Chondrocyte (in vitro differentiated cells): ENCODE measurements at places on chromosomes 5 and 9. TPM values are rescaled to one million over a fixed set of nuclear protein-coding genes. Genes with fewer than 3 reads are reported as not detected.

- DNase-seq = no peak
- H3K4me1 ChIP-seq = peaks cover 26% of the 10 kb centered on the region
- H3K4me3 ChIP-seq = no peak overlapping the region
Observed at GRCh38 chr9:3900673-3901318, 375.0 kb upstream of the RFX3 start.

- peaks cover 16% of the 10 kb centered on the region for H3K4me1 ChIP-seq
- no peak for DNase-seq
- H3K27ac ChIP-seq = no peak overlapping the region
- no peak overlapping the region for H3K4me3 ChIP-seq
Observed at GRCh38 chr5:55411876-55412275, 104.1 kb downstream of the MTREX start.

- peaks cover 6% of the 10 kb centered on the region for H3K27me3 ChIP-seq
- no peak overlapping the region for H3K27ac ChIP-seq
- no peak for DNase-seq
- H3K4me3 ChIP-seq = no peak overlapping the region
- H3K36me3 ChIP-seq = no peaks in the 10 kb centered on the region
Observed at GRCh38 chr9:101582553-101582952, 12.2 kb downstream of the PPP3R2 start.

Gene C9orf43
- 0.19 to 0.37 TPM in 2 of 3 replicates, not detected in the other for total RNA-seq

GRCh38 chr5:122053181-122054109 is 24.6 kb downstream of the LOX start:
- H3K27ac ChIP-seq = no peak overlapping the region
- peaks cover 10% of the 10 kb centered on the region for H3K4me1 ChIP-seq
- peaks cover 8% of the 10 kb centered on the region for H3K36me3 ChIP-seq
- no peak overlapping the region for H3K4me3 ChIP-seq
- no peaks in the 10 kb centered on the region for H3K27me3 ChIP-seq
- peak; percentile 61 for DNase-seq

Gene ZNF354C
- 3.5 to 4.5 TPM (median 3.8 TPM) in 3 replicates for total RNA-seq
